A673 (cell line): ENCODE measurements at places on chromosomes 4 and X. TPM values are rescaled to one million over a fixed set of nuclear protein-coding genes. Genes with fewer than 3 reads are reported as not detected.

GRCh38 chr4:147453561-147454141 is 27.2 kb upstream of the EDNRA start:
- no peaks in the 10 kb centered on the region for H3K36me3 ChIP-seq
- peak; percentile 43 for DNase-seq
- no peaks in the 10 kb centered on the region for H3K4me1 ChIP-seq
- no peak overlapping the region for H3K4me3 ChIP-seq
- no peaks in the 10 kb centered on the region for H3K27me3 ChIP-seq

The MMRN1 gene
- total RNA-seq = 0.11 and 0.28 TPM in 2 replicates

The ERAS gene
- not detected in 2 replicates for total RNA-seq

The DMP1 gene
- total RNA-seq = not detected in 2 replicates

The ING2 gene
- total RNA-seq = 15.8 and 19.9 TPM in 2 replicates
